ENCODE measurements at places on chromosomes 6 and 20. TPM values are rescaled to one million over a fixed set of nuclear protein-coding genes. Genes with fewer than 3 reads are reported as not detected.

- no peak for DNase-seq
Measured at GRCh38 chr6:111274593-111275217, 187.4 kb downstream of the SLC16A10 start.

- no peak for DNase-seq
Measured at GRCh38 chr6:137120748-137121147, 52.7 kb downstream of the IL22RA2 start.

- DNase-seq = peak; percentile 36
Measured at GRCh38 chr20:47150403-47151152, 205.9 kb downstream of the ZMYND8 start.

- no peak for DNase-seq
Measured at GRCh38 chr6:138103871-138104270, 3.3 kb downstream of the PERP start.

Gene GTSF1L
- not detected for total RNA-seq

Gene MDFI
- not detected for total RNA-seq

All from activated CD4-positive, alpha-beta T cell treated with anti-CD3 and anti-CD28 coated beads, Interleukin-2, amount 10 ng/mL, durations not matched to agents 7 days and 5 days (primary cell).